Activated T-helper 2 cell treated with anti-CD3 and anti-CD28 coated beads, Interferon-gamma antibody, Interleukin-2, Interleukin-4, amounts not matched to agents 10 μg/mL and 5 μg/mL and 100 μg/mL, durations not matched to agents 14 hours and 24 hours and 36 hours (primary cell): ENCODE measurements at places on chromosomes 4 and X. TPM values are rescaled to one million over a fixed set of nuclear protein-coding genes. Genes with fewer than 3 reads are reported as not detected.

GRCh38 chr4:130855533-130855932 lies 1759.6 kb downstream of the C4orf33 start:
- DNase-seq: no peak

- peak; percentile 44 for DNase-seq
Measured at GRCh38 chrX:54182194-54182863, 725 bp downstream of the FAM120C start.

DNA sequence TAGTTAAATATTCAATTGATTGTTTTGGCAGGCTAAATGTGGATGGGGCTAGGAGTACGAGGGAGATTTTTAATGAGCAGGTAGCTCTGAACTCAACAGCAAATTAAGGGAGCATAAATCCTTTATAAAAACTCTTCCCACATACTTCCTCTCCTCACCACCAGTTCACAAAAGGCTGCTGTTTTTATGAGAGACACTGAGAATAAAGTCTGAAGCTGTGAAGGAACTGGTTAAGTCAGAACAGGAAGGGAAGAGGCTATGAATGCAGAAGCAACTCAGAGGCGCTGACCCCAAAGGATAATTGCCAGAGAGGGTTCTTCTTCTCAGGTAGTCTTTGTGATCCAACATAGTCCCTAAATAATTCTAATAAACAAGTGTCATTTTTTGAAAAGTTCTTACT lies 406.1 kb downstream of the GPM6A start:
- no peak for DNase-seq

MUC7 gene
- total RNA-seq: not detected in 2 replicates

GRCh38 chr4:99379571-99379970 lies 27.0 kb upstream of the ADH1C start:
- DNase-seq: no peak

F8 gene
- 3.6 and 3.7 TPM in 2 replicates for total RNA-seq

MAGEC1 gene
- total RNA-seq: not detected in 2 replicates

DNA sequence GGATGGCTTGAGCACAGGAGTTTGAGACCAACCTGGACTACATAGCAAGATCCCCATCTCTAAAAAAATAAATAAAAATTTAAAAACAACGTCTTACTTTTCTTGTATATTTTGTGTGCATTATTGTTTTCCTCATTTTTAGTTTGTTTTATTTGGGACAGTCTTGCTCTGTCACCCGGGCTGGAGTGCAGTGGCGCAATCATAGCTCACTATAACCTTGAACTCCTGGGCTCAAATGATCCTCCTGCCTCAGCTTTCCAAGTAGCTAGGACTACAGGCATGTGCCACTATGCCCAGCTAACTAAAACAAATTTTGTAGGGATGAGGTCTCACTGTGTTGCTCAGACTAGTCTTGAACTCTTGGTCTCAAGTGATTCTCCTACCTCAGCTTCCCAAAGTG lies 9.5 kb upstream of the SMIM14 start:
- DNase-seq: no peak

- DNase-seq: peak; percentile 66
Measured at GRCh38 chrX:154308108-154308946, 12.7 kb downstream of the TKTL1 start.

ATP6AP1 gene
- 47.4 and 48.9 TPM in 2 replicates for total RNA-seq

KANTR gene
- total RNA-seq: 9.7 and 11.2 TPM in 2 replicates

DNA sequence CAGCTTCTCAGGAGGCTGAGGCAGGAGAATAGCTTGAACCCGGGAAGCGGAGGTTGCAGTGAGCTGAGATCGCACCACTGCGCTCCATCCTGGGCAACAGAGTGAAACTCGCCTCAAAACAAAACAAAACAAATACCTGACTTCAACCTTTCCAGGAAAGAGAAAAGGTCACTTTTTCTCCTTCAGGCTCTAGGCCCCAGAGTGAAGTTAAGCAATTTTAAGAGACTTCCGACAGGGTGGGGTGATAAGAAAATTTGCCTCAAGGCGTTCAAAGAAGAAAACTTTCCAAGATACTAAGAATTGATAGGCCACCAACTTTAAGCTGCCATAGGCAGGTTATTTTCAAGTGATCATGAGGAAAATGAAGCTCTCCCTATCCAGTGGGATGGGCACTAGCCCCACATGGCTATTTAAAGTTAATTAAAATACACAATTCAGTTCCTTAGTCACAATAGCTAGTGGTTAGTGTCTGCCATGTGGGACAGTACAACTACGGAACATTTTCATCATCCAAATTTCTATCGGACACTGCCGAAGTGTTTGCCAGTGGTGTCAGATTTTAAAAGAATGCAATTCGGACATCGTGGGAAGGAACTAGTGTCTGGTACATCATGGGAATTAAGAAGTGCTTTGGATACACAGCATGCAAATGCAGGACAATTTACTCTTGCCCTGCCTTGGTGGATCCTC lies 33.0 kb downstream of the SMS start:
- no peak for DNase-seq

DNA sequence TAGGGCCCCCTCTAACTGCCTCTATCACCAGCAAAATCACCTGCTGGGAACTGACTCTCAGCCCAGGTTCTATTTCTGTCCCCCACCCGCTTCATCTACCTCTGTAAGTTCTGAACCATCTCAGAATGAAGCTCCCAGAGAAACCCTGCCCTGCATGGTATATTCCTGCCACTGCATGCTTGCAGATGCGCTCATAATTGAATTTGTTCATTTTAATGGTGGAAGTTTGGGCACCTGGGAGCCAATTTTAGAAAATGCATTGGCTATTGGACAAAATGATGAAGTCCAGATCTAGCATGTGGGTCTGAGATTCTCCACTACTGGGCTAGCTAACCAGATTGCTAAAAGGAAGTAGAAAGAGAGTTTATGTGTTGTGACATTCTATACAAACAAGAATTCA lies 28.6 kb upstream of the SLC10A4 start:
- DNase-seq: no peak

DNA sequence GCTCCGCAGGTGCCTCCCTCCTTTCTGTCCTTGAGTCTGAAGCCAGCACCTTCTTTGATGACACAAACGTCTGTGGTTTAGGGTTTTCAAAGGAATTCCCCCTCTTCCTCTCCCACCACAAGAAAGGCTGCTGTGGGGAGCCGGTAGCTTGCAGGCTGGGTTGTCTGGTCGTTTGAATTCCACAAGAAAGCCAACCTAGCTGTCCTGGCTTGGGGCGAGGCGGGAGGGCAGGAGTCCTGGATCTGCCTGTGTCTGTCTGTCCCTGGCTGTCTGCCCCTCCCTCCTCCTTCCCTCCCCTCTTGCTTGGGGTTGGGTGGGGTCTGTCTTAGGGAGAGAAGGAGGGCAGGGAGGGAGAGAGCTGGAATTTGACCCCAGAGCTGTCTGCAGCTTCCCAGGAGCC lies 56.3 kb downstream of the SHROOM2 start:
- no peak for DNase-seq

SMIM10 gene
- total RNA-seq: 1.8 and 1.9 TPM in 2 replicates

DNA sequence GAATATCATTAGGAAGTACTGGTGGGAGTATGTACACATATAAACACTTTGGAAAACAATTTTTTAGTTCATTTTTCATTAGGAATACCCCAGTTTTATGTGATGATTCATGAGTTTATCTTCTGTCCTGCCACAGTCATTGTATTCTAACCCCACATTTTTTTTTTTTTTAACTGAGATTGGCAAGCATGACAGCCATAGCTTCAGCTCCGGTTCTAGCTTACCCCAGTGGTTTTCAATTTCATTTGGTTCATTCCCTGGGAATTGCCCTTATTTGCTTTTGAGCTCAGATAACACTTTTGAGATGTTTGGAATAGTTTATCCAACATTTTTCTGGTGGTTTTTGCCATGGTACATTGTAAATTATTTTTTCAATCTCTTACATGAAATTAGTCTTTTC lies 21.0 kb upstream of the FMR1 start:
- no peak for DNase-seq

DNA sequence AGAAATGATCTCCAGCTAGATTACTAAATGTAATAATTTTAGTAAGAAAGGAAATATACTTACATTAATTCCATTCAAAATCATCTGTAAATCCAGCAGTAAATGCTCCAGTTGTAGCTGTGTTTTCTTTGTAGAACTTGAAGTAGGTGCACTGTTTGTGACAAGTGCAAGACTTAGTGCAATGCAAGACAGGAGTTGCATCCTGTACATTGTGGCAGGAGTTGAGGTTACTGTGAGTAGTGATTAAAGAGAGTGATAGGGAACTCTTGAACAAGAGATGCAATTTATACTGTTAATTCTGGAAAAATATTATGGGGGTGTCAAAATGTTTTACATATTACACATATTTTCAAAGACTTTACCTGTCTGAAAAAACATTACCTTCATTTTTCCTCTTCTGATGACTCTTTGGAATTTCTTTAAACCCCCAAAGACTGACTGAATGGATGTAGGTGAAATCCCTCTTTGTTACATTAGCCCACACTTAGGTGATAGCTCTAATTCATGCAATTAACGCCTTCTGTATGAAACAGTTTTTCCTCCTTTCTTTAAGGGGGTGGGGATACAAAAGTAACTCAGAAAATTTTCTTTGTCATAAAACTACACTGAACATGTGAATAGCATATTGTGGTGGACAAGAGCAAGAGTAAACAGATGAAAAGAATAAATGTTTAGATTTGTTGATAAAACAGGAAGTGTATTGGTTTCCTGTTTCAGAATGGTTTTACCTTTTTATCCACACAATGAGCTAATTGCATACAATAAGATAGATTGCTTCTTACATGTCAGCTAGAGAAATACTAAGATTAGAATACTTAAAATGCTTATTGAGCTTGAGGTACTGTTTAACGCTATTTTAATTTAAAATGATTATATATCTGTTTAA lies at the start of gene IL2:
TSS of gene IL2 (minus strand) at position 495 of the 886 bp plus-strand sequence. CDS start at position 210, 285 bp downstream.
- no peak for DNase-seq

DNA sequence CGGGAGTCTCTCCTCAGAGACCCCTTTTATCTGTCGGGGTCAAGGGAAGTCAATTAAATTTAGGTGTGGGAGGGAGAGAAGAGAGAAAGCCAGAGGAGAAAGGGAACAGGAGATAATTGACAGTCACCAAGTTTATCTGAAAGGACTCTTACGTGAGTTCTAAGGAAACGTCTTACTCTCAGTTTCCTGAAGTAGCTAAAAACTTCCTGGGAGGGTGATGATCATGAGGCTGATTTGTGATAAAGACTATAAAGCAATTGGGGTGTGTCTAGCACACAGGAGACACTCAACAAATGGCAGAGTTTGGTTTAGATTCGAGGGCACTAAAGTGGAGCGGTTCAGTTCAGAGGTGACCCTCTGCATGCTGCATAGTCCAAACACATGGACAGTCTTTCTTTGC lies 254.1 kb downstream of the FBXW7 start:
- DNase-seq: no peak

MAOB gene
- 10.3 and 11.6 TPM in 2 replicates for total RNA-seq

DNA sequence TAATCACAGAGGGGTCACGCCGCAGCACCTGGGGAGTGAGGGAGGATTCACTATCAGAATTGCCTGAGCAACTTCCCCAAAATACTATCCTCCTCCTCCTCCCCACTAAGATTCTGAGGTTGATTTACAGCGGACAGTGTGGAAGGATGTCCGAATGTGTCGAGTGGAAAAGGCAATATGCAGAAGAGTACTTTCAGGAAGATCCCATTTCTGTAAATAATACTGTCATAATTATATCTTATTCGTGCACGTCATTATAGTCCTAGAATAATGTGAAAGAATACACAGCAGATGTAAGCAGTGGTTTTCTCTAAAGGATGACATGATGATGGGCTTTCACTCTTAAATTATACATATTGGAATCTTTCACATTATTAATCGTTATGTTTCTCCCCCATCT lies 149.8 kb upstream of the NOCT start:
- DNase-seq: no peak

SOWAHB gene
- not detected in 2 replicates for total RNA-seq

DNA sequence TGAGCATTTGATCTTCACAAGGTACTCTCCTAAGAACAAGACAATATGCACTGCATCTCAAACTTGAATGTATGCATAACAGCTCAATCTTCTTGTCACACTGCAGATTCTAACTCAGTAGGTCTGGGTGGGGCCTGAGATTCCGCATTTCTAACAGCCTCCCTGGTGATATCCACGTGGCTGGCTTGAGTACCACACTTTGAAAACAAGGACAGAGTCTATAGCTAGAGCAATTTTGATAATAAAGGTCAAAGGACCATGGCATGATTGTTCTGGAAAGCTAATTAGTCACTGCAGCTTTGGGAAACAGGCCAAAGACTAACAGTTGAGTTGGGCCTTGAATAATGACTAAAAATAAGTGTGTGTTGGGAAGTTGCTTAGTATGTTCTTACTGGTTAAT lies 213.3 kb downstream of the GBA3 start:
- DNase-seq: no peak

- DNase-seq: no peak
Measured at GRCh38 chr4:146346276-146346675, 131.9 kb downstream of the REELD1 start.

DNA sequence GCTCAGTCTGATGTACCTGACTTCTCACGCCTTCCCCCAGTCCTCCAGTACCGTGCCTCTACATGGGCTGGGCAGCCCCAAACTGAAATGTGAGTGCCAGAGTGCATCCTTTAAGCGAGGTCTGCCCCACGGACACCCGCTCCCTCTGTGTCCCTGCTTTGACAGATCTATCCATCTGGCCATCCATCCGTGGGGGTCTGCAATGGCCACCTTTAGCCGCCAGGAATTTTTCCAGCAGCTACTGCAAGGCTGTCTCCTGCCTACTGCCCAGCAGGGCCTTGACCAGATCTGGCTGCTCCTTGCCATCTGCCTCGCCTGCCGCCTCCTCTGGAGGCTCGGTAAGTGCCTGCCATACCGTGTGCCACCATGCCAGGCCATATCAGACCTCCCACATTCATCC lies 827 bp downstream of the PORCN start:
- no peak for DNase-seq

DNA sequence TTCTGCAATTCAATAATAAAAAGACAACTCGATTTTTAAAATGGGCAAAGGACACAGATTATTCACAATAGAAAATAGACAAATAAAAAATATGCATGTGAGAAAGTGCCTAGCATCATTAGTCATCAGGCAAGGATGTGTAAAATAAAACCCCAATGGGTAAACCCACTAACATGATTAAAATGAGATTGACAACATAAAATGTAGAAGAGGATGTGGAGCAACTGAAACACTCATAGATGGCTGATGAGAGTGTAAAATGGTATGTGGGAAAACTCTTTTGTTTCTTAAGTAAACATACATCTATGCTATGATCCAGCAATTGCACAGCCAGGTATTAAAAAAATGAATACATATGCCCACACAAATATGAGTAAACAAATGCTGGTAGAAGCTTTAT lies 177.6 kb downstream of the IQCM start:
- no peak for DNase-seq

GRCh38 chrX:97026406-97026805 lies 142.7 kb downstream of the RPA4 start:
- DNase-seq: no peak

- no peak for DNase-seq
Measured at GRCh38 chrX:135463937-135464336, 42.2 kb downstream of the SMIM10L2A start.

GRCh38 chrX:3346501-3347259 lies at the start of gene MXRA5:
MXRA5 (minus strand) TSS chrX:3346652; CDS start chrX:3343833, 2,819 bp downstream.
- no peak for DNase-seq
